ENCODE measurements at places on chromosomes 13 and 19.

DNA sequence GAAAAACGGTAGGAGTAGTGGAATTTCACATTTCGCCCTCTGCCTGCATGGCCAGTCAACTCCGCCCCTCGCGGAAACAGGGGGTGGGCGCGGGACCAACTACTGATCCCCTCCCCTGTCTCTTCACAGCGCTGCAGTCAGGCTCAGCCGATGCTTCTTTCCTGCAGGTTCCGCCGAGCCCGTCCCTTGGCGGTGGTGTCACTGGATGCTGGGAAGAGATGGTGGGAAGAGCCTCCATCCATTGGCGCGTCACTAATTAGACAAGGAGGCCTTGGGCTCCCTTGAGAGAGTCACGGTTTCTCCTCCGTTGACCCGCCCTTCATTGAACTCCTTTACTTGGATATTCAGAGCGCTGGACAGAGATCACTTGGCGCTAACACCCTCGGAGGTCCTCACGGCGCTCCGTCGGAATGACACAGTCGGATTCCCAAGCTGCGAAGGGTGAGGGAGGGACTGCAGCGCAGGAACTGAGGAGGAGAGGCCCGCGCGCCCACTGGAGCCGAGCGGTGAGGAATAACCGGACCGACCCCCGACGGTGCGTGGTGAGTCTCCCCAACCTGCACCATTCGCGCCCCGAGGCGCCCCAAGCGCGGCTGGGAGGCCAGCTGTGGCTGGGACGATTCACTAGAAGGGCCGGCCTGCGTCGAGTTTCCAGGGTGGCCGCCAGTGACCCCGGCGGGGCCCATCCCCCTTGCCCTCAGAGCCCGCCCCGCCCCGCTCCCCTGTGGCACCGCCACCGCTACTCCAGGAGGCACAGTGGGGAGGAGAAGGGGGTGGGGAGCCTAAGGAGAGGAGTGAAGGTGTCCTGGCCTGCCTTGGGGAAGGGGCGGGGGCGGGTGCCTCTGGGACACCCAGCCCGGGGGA is 11.2 kb upstream of the CEACAM21 start:
- DNase-seq: no peak

GRCh38 chr19:18469069-18469846 is 31.3 kb upstream of the ISYNA1 start:
- DNase-seq: no peak

DNA sequence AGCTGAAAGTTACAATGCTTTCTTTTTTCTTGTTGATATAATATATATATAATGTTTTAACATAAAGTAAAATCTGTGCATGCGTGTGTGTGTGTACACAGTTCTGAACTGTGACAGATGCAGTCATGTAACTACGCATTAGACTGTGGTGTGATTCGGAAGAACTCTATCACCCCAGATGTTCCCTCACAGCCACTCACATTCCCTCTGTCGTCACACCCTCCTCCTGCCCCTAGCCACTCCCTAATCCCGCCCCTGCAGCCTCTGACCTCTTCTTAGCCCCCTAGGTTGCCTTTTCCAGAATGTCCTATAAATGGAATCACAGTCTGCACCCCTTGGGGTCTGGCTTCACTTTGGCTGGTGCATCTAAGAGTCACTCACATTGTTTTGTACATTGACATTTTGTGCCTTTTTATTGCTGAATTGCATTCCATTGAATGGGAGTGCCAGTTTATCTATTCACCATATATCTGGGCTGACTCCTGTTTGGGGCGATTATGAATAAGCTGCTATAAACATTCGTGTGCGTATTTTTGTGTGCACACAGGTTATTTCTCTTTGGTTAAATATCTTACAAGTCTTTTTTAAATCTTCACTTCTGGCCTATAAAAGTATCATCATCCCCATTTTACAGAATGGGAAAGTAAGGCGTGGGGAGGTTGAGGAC is 20.4 kb downstream of the DHRS12 start:
- no peak for DNase-seq

DNA sequence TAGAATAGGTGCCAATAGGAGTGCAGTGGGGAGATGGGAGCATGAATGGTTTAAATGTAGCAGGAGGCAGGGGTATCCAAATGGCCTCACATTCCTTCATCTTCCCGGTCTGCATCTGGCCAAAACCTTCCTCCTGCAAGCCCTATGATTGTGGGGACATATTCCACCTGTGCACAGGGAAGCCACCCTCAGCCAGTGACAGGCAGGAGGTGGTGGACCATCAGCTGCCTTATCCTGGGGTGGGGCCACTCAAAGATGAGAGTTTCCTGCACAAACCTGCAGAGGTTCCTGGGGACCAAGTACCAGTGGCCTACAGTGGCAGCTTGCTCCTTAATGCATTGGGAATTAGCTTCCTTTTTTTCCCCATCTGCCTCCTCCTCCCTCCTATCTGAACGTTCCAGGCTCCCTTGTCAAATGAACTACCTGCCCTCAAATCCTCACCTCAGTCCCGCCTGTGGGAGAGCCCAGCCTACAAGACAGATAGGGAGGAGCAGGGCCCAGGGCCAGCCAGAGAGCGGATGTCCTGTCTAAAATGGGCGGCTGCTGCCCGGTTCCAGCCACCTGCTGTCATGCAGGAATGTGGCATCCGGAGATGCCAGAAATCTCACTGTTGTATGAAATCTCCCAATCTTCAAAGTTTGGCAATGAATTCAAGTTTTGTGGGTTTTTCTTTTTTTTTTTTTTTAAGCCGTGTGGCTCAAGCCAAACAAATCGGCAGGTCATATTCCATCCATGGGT is 85.0 kb downstream of the TSHZ3 start:
- no peak for DNase-seq

DNA sequence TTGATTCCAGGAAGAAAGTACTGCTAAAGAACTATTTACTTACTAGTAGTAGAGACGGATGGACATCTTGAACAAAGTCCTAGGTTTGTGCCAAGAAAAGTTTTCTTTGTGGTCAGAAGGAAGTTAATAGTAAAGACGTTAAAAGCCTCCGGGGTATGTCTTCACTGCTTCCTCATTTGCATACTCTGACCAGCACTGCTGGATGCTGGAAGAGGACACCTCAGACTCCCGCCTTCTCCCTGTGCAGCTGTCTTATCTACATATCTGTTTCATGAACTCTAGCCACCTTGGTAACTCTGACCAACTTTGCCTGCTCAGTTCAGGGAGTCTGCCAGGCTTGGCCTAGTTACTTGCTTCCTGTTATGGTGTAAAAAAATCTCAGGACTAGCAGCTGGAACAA is 1109.1 kb upstream of the MIR17HG start:
- DNase-seq: peak; percentile 12

- peak; percentile 52 for DNase-seq
Measured at GRCh38 chr13:101640788-101641400, 188.4 kb downstream of the ITGBL1 start.

GRCh38 chr13:48930918-48931317 is 44.8 kb upstream of the FNDC3A start:
- DNase-seq: no peak

DNA sequence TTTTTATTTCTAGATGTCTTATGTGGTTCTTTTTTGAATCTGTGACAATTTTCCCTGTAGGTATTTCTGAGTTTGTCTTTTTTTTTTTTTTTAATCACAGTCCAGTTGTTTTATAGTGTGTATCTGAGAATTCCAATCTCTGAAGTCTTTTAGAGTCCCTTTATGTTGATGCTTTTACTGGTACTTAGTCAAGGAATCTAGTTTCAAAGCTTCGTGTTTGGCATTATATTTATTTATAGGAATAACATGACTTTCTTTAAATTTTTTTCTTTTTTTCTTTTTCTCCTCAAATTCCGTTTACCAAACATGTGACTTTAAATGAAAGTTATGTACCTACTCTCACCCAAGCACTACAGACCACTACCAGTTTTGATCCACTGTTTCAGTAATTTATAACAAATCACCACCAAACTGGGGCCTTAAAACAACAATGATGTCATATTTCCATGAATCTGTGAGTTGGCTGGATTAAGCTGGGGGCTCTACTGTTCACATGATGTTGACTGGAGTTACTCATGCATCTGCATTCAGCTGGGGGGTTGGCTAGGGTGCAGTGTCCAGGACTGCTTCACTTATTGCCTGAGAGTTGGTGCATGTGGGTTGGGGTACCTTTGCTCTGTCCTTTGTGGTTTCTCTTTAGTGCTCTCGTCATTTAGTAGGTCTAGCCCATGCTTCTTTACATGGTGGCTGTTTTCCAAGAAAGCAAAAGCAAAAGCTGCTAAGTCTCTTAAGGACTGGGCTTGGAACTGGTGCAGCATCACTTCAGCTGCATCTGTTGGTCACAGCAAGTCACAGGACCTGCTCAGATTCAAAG is 22.3 kb downstream of the KCTD4 start:
- DNase-seq: no peak

- DNase-seq: no peak
Measured at GRCh38 chr13:34671137-34671536, 270.9 kb upstream of the NBEA start.

DNA sequence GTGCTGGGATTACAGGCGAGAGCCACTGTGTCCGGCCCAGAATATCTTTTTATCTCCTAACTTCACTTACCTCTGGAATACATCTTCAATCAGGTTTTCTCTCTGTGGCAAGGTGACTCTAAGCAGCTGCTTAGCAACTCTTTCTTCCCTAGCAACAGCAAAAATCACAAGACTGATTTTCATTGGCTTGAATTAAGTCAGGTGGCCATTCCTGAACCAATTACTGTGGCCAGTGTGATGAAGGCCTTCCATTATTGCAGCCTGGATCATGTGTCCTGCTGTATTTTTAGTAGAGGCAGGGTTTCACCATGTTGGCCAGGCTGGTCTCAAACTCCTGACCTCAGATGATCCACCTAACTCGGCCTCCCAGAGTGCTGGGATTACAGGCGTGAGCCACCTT is 9.0 kb upstream of the LTBP4 start:
- no peak for DNase-seq

GRCh38 chr13:111914241-111915103 is 152.5 kb upstream of the SOX1 start:
- no peak for DNase-seq

DNA sequence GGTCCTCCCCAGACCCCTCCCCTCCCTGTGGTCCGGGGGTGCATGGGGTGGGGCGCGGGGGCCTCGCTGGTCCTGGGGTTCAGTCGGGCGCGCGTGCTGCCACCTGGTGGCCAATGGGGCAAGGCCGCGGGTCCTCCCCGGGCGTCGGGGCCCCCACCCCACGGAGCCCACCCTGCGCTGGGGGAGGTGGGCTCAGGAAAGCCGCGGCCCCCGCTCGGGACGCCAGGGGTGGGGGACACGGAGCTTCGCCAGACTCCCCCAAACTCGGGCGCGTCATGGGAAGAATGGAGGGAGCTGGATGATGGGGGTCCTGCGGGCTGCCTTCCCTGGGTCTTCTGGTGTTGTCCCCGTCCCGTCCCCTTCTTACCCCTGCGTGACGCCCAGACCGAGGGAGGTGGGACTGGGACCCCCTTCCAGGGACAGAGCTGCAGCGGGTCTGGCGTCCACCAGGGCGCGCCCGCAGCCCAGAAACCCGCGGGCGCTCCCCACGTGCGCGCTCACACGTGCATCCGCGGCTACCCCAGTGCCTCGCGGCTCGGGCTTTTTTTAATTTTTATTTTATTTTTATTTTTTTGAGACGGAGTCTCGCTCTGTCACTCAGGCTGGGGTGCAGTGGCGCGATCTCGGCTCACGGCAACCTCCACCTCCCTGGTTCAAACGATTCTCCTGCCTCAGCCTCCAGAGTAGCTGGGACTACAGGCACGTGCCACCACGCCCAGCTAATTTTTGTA is 19.8 kb upstream of the TCF3 start:
- DNase-seq: no peak

GRCh38 chr13:32581177-32581786 is 5.0 kb upstream of the PDS5B start:
- no peak for DNase-seq

DNA sequence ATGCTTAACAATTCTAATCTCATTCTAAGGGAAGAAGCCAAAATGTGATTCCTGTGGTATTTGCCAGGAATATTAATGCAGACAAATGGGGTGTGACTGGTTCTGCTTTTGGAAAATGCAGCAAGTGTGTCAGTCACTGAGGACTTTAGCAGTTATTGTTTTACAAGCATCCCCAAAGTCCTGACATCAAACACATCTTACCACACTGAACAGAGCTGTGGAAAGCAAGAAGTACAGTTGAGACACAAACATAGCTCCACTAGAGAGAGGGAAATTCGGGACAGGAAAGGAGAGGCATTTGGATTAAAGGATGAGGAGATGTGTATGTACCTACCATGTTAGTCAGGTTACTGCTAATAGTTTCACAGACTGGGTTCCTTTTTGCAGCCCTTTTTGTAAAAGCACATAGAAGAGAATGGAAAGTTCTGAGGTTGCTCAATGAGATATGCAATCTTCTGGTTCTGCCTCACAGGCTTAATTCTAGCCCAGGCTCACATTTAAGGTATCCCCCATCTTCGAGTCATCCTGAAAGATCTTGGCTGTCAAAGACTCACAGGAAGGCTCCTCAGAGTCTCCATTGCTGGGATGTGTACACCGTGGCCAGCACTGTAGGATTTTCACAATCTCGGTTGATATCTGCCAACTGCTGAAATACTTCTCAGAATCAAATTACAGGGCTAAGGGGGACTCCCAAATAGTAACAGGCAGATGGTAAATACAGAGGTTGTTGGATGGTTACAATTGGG is 316.6 kb downstream of the DNAJC15 start:
- no peak for DNase-seq

DNA sequence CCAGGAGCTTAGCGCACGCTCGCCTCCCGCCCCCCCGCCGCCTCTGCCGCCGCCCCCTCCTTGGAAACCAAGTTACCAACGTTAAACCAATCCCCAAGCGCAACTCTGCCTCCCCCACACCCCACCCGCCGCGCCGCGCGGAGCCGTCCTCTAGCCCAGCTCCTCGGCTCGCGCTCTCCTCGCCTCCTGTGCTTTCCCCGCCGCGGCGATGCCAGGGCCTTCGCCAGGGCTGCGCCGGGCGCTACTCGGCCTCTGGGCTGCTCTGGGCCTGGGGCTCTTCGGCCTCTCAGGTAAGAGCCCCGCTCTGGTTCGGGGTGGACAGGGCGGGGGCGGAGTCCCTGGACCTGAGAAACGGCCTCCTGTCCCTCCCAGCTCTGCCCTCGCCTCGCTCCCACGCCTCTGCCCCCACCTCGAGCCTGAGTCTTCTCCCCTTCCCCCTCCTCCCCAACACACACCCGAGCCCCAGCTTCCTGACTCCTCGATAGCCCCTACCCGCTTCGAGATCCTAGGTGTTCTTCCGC is at the start of gene ICAM5:
Gene ICAM5, plus strand, starts transcription at position 117 of the 521 bp plus-strand sequence. Its CDS starts 92 bp downstream, at position 209.
- no peak for DNase-seq

DNA sequence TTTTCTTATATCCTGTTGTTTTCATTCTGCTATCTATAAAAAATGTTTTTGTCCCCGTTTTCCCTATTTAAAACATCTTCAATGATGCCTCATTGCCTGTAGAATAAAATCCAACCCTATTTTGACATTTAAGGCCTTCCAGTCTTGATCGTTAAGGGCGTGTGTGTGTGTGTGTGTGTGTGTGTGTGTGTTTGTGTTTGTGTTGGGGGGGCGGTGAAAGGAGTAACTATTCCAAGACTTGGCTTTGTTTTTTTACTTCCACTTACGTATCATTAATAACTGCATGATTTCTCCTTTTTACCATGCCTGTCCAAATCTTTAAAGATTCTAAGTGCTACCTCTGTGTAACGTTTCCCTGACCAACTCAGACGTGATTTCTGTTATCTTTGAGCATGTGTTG is 784 bp downstream of the PIBF1 start:
- DNase-seq: no peak

GRCh38 chr13:33519561-33520467 is 234.3 kb upstream of the STARD13 start:
- no peak for DNase-seq

- DNase-seq: peak; percentile 27
Measured at GRCh38 chr13:113849546-113849945, 14.3 kb downstream of the GAS6 start.

GRCh38 chr19:47765523-47766358 is 12.8 kb upstream of the SELENOW start:
- DNase-seq: no peak

- DNase-seq: no peak
Measured at GRCh38 chr13:100565286-100565685, 23.3 kb downstream of the GGACT start.
